Myocyte (in vitro differentiated cells): ENCODE measurements at places on chromosomes 11 and 22. TPM values are rescaled to one million over a fixed set of nuclear protein-coding genes. Genes with fewer than 3 reads are reported as not detected.

The DDIAS gene
- total RNA-seq = 0.94 and 1.2 TPM in 2 replicates

DNA sequence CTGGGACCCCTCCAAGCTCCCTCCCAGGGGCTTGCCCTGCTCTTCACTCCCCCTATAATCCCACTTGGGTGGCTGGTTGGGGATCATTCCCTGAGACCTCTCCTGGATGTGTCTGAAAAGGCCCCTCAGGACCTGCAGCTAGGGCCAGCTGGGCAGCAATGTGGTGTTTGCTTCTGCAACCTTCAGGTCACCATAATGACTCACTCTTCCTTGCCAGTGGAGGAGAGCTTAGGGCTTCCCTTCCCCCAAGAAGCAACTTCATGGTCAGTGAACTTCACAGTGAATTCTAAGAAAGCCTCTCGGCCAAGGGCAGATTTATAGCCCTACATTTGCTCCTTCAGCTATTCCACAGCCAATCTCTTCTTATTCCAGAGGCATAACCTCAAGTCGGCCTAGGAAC, 45.1 kb upstream of the TSPAN18 start:
- no peak for DNase-seq

DNA sequence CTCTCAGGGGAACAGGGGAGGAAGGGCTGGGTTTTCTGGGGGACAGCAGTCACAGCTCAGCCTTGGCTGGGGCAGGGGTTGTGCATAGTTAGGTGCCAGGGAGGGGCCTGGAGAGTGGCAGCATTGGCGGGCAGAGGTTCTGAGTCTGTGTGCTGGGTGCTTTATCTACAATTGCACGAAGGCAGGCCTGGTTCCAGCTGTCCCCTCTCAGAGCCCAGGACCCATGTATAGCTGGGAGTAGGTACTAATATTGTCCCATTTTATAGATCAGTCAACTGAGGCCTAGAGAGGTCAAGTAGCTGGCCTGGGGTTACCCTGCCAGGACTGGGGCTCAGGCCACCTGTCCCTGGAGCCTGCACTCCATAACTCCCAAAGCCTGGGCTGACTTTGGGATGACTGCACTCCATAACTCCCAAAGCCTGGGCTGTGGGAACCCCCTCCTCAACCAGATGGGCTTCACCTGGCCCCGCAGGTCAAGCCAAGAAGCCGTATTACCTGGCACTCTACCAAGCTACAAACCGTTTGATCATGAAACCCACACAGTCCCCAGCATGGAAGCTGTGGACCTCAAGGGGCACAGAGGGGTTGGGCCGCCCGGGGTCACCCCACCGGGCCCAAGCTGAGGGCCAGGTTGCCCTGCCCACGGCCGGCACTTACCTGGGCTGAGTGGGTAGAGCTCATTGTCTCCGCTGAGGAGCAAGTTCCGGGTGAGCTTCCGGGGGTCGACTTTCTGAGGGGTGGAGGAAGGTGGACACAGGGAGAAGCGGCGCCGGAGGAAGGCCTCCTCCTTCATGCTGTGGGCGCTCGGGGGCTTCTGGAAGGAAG, 36.5 kb downstream of the OSBPL5 start:
- no peak for DNase-seq

DNA sequence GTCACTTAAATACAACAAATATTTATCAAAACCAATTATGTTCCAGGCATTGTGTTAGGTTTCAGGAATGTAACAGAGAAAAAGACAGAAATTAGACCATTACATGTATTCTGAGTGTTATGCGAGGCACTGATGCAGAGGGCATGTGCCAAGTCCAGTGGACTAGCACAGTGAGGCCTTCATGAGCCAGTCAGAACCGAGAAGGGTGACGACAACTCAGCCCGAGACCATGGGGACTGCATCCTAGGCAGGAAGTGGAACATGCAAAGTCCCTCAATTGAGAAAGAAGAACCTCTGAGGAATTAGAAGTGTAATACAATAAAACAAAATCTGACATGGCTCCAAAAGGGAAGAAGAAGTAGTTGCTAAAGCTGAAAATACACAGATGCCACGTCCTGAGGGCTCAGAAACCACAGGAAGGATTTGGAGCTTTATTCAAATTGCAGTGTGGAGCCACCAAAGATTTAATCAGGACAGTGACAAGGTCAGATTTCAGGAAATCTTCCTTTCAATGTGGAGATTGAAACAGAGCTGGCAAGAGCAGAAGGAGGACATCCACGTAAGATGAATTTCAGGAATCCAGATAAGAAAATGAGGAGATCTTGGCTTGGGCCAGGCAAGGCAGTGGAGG, 529.6 kb downstream of the NTM start:
- peak; percentile 28 for DNase-seq

The TUT1 gene
- total RNA-seq = 7.5 and 8.1 TPM in 2 replicates
